ENCODE measurements at places on chromosomes 5 and 9. TPM values are rescaled to one million over a fixed set of nuclear protein-coding genes. Genes with fewer than 3 reads are reported as not detected.

Gene GALNT12
- total RNA-seq: 11.2 TPM

Gene MARCOL
- not detected for total RNA-seq

Gene SAXO1
- total RNA-seq: not detected

DNA sequence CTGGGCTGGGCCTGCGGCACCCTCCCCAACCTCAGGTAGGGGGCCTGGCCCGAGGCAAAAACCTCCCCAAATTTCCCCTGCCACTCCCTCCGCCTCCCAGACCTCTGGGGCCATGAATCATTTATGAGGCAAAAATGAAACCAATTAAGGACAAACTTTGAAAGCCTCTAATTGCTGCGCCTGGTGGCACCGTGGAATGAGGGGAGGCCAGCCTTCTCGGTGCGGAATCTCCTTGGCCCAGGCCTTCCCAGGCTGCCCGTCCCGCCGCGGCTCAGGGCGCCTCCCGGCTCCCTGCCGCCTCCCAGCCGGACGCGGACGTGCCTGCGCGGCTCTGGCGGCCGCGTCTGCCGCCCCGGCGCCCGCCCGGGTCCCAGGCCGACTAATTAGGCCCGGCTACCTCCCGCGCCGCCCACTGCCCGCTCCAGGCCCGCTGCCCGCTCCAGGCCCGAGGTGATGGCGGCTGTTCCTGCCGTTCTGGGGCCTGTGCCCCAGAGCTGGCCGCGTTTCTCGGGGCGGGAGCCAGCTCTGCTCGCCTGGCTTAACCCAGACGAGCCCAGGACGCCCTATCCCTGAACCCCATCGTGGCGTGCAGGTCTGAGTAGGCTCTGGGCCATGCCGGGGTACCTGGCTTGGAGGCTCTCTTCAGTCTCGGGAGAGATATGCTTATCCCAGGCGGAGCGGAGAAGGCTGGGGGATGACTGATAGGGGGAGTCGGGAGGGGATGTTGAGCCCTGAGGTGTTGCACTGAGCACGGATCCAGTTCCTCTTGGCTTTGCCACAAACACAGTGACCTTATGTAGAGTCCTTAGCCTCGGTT is 20.1 kb downstream of the CXXC5 start:
- DNase-seq: peak; percentile 45

DNA sequence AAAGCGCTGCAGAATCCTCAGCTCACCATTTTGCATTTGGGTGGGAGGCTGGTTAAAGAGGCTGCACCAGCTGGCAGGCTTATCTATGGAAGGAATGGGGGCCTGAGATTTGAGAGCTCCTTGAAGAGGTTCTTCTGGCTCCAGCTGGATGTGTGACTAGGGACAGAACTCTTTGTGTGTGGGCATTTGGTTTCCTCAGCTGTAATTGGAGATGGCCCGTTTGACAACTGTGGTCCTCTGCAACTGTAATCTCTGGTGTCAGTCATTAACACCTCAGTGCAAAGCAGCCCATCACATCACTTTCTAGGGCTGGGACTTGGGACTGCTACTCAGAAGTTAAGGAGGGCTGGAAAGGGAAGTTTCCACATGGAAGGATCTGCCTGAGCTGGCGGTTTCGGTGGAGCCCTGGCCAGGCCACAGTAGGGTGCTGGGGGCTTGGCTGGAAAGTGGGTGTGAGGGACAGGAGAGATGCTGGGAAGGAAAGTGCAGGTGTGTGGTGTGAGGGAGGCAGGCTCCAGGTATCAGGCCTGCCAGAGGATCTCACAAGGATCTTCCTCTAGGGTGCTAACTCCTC is 193.8 kb downstream of the GADD45G start:
- DNase-seq: no peak

- DNase-seq: no peak
Observed at GRCh38 chr5:167472566-167473108, 818.8 kb upstream of the WWC1 start.

DNA sequence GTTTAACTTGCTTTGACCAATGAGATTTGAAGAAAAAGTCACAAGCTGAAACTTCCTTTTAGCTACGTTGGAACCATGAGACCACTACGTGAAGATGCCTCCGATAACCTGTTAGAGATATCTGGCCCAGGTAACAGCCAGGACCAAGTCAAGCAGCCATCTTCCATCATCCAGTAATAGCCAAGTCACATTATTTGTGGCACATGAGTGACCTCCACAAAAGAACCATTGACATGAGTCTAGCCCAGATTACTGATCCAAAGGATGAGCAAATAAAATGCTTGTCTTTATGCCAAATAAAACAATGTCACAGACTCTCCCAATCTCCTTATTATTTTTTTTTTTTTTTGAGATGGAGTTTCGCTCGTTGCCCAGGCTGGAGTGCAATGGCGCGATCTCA is 1.6 kb downstream of the DEPDC1B start:
- no peak for DNase-seq

DNA sequence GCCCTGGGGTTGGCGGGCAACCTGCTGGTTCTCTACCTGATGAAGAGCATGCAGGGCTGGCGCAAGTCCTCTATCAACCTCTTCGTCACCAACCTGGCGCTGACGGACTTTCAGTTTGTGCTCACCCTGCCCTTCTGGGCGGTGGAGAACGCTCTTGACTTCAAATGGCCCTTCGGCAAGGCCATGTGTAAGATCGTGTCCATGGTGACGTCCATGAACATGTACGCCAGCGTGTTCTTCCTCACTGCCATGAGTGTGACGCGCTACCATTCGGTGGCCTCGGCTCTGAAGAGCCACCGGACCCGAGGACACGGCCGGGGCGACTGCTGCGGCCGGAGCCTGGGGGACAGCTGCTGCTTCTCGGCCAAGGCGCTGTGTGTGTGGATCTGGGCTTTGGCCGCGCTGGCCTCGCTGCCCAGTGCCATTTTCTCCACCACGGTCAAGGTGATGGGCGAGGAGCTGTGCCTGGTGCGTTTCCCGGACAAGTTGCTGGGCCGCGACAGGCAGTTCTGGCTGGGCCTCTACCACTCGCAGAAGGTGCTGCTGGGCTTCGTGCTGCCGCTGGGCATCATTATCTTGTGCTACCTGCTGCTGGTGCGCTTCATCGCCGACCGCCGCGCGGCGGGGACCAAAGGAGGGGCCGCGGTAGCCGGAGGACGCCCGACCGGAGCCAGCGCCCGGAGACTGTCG is 976 bp downstream of the RXFP3 start:
- DNase-seq: no peak

DNA sequence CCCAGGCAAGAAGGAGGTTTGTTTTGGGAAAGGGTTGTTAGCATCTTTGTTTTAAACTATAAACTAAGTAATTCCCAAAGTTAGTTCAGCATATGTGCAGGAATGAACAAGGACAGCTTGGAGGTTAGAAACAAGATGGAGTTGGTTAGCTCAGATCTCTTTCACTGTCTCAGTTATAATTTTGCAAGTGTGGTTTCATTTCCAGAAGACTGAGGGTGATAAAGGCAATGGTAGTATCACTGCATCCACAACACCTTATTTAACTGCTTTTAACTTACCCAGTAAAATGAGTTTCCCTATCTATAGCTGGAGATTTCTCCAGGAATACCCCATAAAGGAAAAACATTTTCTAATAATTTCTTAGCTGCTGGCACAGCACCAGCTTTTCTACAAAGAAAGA is 152.7 kb downstream of the AOPEP start:
- no peak for DNase-seq

Measured in activated T-cell treated with anti-CD3 and anti-CD28 coated beads, Interleukin-2, amount 50 U/mL, for 72 hours (primary cell).